LoVo (cell line): ENCODE measurements at places on chromosomes 5 and 9.

DNA sequence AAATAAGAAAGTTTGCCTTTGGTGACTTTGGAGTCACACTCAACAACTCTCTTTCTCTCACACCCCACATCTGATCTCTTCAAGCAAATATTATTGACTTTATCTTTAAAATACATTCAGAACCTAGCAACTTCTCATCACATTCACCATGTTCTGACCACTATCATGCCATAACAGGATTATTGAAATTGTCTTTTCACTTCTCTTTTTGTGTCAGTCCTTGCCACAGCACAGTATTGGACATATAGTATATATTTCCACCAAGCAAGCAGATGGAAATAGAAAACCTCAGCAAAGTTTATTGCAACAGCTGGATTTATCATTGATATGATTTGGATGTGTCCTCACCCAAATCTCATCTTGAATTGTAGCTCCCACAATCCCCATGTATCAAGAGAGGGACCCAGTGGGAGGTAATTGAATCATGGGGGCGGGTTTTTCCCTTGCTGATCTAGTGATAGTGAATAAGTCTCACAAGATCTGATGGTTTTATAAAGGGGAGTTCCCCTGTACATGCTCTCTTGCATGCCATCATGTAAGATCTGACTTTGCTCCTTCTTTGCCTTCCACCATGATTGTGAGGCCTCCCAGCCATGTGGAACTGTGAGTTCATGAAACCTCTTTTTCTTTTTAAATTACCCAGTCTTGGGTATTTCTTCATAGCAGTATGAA, 26.9 kb upstream of the ITGA1 start:
- no peak for DNase-seq

- no peak for DNase-seq
Observed at GRCh38 chr9:31243386-31243785, 1141.1 kb upstream of the ACO1 start.

DNA sequence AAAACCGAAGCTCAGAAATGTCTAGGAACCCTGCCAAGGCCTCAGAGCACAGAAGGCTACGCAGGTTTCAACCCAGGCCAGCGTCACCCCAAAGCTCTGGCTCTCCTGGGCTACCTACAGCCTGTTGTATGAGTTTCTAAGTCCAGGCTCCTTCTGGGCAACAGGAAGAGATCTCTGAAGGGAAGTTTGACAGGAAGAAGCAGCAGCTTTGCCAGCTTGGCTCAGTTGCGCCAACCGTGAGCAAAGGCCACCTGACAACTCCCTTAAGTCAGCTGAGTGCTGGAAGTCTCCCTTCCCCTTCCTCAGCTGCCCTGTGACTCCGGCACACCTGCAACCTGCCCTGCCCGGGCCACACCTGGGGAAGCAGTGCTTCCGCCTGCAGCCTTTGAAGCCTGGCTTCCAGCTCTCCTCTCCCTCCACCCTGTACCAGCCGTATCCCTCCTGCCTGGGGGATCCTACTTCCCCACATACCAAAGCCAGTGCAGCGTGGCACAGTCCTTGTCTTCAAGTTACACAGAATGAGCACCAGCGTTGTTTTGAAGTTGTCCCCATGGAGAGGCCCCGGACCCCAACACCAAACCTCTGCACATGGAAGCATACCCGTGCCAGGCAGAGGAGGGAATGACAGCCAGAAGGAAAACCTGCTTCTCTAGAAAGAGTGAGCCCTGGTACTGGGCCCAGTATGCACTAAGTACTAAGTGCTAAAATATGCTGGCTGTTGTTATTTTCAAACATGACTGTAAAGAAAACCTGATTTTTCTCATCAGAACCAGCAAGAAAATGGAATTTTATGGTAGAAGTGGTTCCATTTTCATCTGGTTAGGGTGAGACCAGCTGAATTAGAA, 36.5 kb downstream of the SHB start:
- peak; percentile 50 for DNase-seq

- DNase-seq = no peak
Observed at GRCh38 chr5:139708877-139709581, 60.9 kb downstream of the CXXC5 start.

DNA sequence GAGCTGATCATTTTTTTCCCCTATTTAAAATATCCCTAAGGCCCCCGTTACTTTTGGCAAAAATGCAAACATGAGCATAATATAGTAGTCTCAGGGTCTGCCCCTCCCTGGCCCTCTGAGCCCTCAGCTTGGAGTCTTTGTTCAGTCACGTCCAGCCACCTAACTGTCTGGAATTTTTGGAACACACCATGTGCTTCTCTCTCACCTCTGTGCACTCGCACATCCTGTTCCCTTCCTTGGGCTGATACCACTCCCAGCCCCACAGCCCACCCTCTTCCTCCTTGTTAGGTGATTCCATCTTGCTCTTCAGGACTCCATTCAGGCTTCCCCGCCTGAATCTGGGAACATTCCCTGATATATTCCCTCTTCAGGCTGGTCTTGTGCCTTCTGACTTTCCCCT, 16.0 kb downstream of the TDRD7 start:
- DNase-seq = no peak

GRCh38 chr5:125578551-125578950, 832.1 kb upstream of the ZNF608 start:
- DNase-seq = no peak

DNA sequence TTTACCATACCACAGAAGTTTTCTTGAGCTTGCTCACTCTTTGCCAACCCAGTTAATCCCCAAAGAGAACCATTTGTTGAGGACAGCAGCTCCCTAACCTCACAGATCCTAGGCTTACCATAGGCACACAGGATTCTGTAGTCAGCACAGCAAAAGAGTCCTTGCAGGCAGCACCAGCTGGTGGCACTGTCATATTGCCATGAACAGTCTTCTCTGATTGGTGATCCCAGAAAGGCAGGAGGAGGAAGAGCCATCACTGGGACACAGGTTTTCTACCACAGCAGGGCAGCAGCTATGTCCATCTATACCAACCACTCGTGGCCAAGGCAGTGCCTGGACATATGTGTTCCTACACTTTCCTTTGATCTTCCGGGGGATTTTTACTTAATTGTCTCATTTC, 297.1 kb upstream of the CD180 start:
- DNase-seq = no peak

- DNase-seq = no peak
Observed at GRCh38 chr5:15495026-15495425, 5.0 kb upstream of the FBXL7 start.

- DNase-seq = no peak
Observed at GRCh38 chr9:116334546-116335150, 181.1 kb downstream of the PAPPA start.

DNA sequence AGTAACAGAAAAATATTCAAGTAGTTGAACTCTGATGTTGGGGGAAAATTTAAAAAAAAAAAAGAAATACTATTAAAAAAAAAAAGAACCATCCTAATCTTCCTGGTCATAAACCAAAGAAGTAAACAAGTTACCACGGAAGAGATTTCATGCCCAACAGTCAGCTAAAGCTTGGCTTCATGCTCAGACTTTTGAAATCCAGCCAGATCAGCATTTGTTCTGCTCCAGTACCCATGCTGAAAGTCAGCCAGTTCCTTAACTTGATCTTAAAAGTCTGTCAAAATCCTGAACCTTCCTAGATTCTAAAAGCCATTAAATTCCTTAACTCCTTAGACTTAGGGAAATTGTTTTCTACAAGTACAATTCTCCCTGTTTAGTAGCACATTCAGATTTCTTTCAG, 908.7 kb upstream of the CDH9 start:
- no peak for DNase-seq

GRCh38 chr9:111872886-111873285, 23.7 kb upstream of the UGCG start:
- DNase-seq = no peak

GRCh38 chr9:123544007-123544827, 188.2 kb downstream of the CRB2 start:
- DNase-seq = peak; percentile 37

GRCh38 chr9:107684224-107684623, 194.7 kb upstream of the KLF4 start:
- DNase-seq = no peak

DNA sequence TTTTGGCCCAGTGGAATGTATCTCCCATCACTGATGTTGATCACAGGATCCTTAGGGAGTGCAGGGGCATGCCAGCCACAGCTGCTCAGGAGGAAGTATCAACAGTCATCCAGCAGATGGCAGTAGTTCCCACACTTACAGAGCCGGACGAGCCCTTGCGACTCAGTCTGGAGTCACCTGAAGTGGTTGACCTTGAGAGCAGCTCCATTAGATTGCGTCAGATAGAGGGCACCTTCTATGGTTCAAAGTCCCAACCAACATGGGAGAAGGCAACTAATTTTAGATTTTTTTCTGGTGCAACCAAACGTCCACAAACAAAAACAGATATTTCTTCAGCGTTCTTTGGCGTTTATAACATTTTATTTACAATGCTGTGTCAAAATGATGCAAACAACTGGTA, 124.5 kb downstream of the EGFLAM start:
- DNase-seq = peak; percentile 81

DNA sequence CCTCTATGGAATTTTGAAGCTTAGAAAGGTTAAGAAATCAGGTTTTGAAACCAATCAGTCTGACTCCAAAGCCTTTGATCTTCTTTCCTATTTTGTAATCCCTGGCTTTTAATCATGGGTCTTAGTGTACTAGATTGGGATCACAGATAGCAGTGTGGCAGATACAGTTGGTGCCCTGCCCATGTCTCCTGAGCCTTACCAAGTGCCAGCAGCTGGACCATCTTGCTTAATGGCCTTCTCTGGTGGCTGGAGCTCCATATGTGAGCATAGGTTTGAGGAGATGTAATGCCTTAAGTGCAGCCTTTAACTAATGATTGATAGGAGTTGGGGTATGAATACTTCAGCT, 16.7 kb upstream of the RIC1 start:
- DNase-seq = no peak

GRCh38 chr5:109688630-109688969, 1.1 kb upstream of the MAN2A1 start:
- DNase-seq = no peak

GRCh38 chr5:132608107-132608506, 49.9 kb upstream of the IL13 start:
- no peak for DNase-seq

DNA sequence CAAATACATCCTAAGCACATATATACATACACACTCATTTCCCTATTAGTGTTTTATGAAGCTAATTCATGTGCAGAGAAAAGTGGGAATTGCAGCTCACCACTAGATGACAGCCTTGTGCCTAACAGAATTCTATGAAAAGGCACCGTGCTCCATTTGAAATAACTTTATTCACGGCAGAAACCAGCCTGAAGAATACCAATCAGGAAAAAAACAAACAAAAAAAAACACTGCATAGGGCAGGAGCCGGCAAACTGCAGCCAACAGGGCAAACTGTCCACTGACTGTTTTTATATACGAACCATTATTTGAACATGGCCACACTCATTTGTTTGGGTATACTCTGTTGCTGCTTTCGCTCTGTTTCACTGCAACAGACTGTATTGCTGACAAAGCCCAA, 33.6 kb downstream of the ERMP1 start:
- DNase-seq = no peak

DNA sequence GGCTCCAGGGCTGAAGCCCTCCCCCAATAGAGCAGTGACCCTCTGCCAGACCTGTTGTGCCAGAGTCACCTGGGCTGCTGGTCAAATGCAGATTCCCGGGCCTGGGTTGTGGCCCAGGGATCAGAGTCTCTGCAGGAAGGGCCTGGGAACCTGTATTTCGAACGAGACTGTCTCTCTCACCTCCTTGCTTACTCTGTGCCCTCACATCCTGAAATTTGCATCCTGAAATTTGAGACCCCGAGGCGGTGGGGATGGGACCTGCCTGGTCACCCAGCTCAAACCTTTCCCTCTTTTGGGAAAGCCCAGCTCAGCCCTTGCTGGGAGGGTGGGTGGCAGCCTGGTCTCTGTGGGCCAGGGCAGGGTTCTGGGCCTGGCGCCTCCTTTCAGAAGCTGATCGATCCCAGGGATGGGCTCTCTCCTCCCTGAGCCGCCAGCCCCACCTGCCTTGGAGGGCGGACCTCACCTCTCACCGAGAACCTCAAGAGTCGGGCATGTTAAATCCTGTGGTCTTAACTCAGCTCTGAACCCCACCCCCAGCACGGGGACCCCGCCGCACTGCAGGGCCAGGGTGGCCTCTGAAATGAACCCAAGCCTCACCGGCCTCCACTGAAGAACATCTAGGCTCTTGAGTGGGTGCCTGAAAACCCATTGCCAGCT, 44.0 kb upstream of the IER5L start:
- DNase-seq = no peak

DNA sequence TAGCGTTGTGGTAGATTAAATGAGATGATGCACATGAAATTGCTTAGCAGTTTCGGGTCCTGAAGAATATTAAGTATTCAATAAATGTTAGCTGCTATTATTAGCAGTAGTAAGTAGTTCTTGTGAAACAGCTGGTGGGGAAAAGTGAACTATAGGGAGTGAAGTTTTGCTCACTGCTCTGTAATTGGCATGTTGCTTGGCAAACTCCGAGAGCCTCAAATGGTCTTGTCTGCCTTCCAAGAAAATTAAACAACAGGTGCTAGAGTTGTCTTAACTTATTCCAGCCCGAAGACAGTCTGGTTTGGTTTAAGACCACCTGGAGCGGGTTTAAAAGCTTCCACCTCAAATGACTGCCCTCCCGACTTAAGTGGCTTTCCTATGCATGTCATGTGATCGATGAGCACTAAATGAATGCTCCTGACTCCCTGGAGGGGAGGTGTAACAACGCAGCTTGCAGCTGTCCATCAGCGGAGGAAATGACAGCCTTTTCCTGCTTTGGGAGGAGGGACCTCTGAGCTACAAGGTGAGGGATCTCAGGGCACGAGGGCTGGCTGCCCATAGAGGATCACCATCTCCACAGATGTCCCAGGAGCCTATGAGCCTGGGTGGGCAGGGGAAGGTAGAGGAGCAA, 202.9 kb upstream of the PANK3 start:
- DNase-seq = no peak

- DNase-seq = no peak
Observed at GRCh38 chr5:4639946-4640345, 500.2 kb upstream of the ADAMTS16 start.

DNA sequence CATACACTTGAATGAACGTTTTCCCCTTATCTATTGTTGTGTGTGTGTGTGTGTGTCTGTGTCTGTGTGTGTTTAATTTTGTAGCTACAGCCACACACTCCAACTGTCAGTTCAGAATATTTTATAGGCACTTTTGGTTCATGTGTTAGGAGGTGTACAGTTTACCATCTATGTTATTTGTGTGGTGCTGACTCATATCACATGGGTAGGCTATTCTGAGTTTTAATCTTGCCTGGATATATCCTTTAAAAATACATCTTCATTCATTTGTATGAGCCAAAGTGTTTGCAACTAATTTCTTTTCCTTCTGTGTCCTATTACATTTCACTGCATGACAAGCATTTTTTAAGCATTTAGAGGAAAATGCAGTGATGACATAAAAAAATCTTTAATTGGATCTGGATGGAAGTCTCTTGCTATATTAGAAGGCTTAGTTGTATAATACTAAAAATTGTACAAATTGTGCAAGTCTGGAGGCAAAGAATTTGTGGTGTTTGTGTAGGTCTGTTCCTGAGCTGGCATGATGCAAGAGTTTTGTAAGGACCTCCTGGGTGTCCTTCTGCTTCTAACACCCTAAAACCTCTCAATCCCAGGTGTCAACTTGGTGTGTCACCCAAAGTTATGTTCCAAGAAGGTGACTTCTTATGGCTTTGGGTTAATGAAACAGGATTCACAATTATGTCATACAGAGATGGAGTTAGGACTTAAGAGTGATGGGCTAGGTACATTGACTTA, 52.4 kb upstream of the HMHB1 start:
- no peak for DNase-seq
